ENCODE measurements at places on chromosomes 3 and 15.

DNA sequence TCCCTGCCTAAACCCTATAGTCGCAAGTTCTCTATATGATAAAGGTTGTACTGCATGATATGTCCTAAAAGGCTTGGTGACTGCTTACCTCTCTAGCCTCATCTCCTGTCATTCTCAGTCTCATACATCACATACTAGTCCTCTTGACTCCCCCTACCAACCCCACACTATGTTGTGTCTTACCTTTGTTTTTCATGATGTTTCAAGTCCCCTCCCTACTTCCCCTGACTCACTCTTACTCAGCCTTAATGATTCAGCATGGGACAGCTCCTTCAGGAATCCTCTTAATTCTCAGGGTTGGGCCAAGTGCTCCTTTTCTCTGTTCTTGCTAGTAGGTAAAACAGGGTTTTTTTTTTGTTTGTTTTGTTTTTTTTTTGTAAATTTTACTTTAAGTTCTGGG is 49.6 kb downstream of the SLMAP start:
- DNase-seq: no peak

DNA sequence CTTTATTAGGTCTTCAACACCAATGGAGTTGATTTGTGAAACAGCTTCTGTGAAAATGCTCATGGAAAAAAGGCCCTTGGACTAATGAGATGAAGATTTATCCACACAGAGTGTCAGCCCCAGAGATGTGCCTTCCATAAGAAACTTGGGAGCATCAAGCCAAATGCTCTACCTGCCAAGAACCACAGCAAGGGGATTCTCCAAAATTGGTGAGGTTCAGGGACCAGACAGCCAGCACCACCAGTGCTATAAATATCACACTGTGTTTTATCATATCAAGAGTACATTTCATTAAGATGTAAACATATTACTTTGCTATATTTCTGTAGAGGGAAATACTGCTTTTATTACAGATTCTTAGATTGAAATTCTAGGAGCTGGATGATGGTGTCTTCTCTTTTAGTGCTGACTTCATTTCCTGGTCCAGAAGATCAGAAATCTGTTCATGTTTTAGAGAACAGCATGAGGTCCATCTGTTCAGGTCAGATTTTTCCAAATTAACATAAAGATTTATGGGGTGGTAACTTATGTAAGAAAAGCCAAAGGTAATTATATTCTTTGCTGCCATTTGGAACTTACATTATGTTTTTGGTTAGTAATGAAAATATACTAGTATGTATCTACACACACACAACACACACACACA is 17.7 kb downstream of the SLC35G2 start:
- no peak for DNase-seq

GRCh38 chr15:92656089-92656488 is 514 bp upstream of the FAM174B start:
- DNase-seq: no peak

- peak; percentile 52 for DNase-seq
These were observed 13.1 kb upstream of the PLA2G4D start for GRCh38 chr15:42107473-42107872.

DNA sequence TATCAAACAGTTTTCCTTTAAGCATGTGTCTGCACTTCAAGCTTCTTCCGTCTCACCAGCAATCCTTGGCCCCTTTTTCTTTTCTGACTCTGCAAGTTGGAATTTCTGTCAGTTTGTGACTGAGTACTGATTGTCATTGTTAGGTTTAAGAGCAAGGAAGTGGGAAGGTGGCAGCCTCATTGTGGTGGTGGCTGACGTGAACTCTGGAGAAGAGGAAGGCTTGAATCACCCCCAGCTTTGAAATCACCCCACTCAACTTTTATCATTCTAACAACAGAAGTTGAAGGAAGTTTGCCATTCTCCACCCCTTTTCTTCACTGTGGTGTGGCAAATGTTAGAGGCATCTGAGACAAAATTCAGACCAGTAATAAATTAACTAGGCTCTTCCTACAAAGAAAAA is 231.6 kb upstream of the AGTR1 start:
- DNase-seq: no peak

GRCh38 chr3:194540274-194540905 is 53.6 kb upstream of the ATP13A3 start:
- DNase-seq: no peak

DNA sequence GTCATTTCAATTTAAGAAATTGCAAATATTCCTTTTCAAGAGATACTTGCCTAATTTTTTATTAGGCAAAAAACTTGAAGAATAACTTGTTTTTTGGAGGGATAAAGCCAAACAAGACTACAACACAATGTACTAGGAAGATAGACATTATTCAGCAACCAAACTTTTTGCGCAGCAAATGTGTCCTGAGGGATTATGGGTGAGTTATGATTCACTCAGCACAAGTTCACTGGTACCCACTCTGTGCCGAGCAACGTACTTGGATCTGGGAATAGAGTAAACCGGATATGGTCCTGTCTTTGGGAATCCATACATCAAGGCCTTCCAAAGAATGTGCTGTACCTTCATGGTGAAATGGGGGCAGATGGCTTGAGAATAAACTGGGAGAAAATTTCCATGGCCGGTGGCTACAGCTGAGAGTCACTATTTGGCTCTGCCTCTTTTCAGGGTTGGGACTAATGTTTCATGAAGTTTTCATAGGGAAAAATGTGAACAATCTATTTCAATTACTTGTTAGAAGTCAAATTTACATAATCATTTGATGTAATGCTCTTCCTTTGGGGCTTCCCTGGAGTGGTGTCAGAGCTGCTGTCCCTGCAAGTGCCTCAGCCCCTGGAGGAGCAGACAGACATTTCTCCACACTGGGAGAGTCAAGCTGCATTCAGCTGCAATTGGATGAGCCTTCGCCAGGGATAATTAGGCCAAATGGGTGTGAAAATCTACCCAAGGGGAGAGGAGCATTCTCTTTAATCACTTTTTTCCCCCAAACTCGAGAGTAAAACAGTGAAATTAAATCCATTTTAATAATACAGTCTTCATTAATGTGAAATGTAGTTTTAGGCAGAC is 315.2 kb downstream of the CLSTN2 start:
- no peak for DNase-seq

DNA sequence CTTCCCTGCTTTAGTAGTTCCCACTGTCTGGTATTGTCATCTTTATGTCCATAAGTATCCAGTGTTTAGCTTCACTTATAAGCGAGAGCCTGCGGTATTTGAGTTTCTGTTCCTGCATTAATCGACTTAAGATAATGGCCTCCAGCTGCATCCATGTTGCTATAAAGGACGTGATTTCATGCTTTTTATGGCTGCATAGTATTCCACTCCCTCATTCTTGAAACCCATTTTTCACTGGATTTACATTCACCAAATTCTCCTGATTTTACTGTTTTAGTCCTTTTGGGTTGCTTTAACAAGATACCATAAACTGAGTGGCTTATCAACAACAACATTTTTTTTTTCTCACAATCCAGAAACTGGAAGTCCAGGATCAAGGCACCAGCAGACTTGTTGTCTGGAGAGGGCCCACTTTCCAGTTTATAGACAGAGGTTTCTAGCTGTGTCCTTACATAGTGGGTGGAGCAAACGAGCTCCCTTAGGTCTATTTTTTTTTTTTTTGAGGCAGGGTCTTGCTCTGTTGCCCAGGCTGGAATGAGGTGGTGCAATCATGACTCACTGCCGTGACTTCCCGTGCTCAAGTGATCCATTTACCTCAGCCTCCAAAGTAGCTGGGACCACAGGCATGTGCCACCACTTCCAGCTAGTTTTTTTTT is 6.1 kb upstream of the TICRR start:
- DNase-seq: no peak

- no peak for DNase-seq
These were observed 65.6 kb upstream of the DCP1A start for GRCh38 chr3:53412953-53413352.

DNA sequence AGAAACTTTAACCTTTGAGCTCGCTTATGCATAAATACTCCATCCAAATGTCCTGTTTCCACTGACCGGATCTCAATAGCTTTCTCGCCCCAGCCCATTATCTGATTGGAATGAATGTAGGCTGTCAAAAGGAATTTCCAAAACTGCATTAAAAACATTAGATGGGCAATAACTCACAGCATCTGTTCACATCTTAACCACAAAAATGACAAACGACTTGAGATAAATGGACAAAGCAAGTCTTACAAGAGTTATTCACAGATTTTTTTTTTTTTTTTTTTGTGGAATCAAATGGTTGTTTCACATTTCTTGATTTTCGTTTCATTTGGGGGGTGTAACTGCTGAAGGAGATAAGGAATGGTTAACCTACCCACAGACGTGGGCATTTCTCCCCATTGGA is 39.7 kb upstream of the SLC2A2 start:
- no peak for DNase-seq

DNA sequence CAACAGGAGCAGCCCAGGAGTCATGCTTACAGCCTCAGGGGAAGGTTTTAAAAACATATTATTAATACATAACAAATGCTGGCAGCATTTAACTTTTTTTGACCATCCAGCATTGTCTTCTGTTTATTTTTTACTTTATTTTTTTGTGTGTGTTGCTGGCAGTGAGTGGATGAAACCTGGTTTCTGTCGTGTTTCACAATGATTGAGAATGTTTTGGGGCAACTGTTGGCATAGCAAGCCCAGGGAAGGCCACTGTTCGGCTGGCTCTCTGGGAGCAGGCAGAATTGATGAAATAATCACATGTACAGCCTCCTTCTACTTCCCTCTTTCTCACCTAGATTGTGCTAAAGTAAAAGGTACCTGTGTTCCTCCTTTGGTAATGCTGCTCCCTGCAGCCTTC is 190.2 kb downstream of the NR1D2 start:
- no peak for DNase-seq

- no peak for DNase-seq
These were observed 23.0 kb downstream of the LIMD1 start for GRCh38 chr3:45617430-45618080.

DNA sequence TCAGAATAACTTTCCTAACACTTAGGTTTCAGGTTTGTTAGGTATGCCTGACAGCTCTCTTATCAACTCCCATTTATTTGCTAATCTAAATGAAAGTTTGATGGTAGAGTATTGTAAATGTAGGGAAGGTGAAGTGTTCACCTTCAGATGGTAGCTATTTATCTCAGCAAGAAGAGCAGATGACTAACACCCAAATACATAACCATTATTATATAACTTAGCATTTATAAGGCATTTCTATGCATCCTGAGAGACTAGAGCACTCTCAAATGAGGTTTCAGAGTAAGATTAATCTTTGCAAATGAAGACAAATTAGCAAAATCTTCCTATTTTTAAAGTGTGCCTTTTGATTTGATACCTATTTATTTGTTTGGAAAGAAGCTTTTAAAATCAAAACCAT is 143.8 kb downstream of the IGF1R start:
- DNase-seq: no peak

- DNase-seq: no peak
These were observed 15.2 kb downstream of the CSRNP1 start for GRCh38 chr3:39137991-39138803.

- no peak for DNase-seq
These were observed 30.3 kb downstream of the HCLS1 start for GRCh38 chr3:121630355-121630754.

- no peak for DNase-seq
These were observed 14.0 kb upstream of the CHD2 start for GRCh38 chr15:92886042-92886537.

DNA sequence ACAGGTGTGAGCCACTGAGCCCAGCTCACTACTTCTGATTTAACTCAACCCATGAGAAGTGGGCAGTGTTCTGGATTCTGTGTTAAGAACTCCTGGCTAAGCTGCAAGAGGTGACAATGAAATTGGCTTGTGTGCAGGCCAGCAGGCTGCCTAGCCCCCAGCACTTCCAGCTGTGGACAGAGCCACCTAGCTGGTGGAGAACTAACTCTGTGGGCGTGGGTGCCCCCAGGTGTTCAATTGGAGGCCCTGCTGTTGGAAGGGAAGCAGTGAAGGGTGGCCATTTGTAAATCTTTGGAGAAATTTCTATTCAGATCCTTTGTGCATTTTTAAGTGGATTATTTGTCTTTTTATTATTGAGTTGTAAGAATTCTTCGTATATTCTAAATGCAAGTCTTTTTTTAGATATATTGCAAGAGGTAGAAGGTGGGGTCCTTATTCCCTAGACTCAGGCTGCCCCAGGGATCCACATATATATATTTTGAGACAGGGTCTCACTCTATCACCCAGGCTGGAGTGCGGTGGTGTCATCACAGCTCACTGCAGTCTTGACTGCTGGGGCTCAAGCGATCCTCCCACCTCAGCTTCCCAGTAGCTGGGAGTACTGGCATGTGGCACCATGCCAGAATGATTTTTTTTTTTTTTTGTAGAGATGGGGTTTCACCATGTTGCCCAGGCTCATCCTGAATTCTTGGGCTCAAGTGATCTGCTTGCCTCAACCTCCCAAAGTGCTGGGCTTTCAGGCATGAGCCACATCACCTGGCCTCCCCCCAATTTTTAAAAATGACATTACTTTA is 7.2 kb upstream of the SCAMP5 start:
- DNase-seq: peak; percentile 22

GRCh38 chr3:105422645-105423044 is 55.9 kb downstream of the ALCAM start:
- DNase-seq: no peak

Measured in stimulated activated CD4-positive, alpha-beta T cell treated with anti-CD3 and anti-CD28 coated beads, Interleukin-2, amount 100 ng/mL, for 24 hours (primary cell).